ENCODE measurements at places on chromosomes 2 and 18.

DNA sequence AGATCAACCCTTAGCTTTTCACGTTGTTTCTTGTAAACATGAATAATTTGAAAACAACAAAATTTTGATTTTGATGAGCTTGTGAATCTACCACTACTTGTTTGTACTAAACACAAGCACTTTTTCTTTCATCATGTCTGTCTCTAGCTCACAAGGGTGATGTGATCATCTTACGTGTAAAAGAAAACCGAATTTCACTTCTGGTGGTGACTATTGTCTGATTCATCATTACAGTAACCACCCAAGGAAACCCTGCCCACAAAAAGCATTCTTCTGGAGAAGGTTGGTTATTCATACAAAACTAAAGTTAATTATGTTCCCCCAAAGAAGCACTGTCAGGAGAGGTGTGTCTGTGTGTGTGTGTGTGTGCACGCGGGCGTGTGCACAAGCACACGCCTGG, 285.4 kb downstream of the ZNF516 start:
- no peak for DNase-seq

DNA sequence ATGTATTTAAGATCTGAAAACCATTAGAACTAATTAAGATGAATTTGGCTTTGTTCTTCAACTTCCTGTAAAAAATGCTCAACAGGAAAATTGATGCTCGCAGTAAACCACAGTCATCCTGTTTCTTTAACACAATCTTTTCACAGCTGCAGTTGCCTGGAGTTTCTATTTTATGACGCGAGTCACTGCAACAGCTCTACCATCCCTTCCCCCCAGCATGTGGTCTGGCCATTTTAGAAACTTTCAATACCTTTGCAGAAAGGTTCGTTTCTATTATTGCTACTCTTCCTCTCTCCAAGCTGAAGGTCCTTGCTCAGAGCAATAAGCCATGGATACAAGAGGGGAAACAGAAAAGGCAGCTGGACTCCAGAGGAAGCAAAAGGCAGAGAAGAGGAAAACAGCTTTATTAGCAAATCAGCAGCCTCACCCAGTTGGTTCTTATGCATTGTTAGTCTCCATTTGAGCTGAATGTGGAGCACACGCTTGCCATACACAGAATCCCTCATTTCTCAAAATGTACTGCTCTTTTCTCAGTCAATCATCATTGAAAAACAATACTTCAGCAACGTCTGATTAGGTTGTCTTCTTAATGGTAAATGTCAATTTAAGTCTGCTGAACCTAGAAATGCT, 3.9 kb downstream of the WIPF1 start:
- DNase-seq, result no peak

- no peak for DNase-seq
These were observed 417.9 kb downstream of the HRH4 start for GRCh38 chr18:24878289-24878688.

- no peak for DNase-seq
These were observed 105.3 kb downstream of the ZBTB7C start for GRCh38 chr18:48303883-48304282.

DNA sequence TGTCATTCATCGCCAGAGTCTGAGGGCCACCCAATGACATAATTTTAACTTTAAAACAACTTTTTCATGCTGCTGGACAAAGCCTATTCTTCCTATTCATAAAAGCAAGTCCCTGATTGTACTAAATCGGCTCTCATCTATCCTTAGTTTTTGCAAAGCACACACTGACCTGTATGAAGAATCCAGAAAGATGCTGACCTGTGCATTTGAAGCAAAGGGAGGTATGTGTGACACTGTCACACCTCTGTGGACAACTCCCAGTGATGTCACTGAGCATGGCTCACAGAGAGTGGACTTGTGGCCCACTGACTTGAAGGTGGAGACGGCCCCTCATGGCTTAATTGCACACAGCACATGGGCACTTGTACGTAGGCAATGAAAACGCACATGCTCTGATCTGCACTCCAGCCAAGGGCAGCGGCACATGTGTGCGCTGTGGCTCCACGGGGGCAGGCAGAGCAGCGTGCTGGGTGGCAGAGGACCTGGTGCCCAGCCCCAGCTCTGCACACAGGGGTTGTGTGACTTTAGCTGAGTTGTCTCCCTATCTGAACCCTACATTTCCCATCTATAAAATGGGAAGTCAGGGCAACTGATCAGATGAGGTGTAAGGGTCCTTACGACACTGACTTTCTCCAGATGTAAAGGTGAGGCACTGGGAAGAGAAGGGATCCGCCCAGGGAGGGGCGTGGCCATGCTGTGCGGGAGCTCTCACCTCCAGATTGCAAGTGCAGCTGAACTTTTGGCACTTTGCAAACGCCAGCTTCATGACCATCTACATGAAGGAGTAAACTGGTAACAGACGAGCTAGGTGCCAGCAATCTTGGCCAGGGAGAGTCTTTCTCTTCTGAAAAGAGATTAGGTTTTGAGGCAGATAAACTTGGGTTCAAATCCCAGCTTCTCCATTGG, 14.3 kb upstream of the ODC1 start:
- DNase-seq, result no peak
